ENCODE measurements at places on chromosomes 11 and 22.

DNA sequence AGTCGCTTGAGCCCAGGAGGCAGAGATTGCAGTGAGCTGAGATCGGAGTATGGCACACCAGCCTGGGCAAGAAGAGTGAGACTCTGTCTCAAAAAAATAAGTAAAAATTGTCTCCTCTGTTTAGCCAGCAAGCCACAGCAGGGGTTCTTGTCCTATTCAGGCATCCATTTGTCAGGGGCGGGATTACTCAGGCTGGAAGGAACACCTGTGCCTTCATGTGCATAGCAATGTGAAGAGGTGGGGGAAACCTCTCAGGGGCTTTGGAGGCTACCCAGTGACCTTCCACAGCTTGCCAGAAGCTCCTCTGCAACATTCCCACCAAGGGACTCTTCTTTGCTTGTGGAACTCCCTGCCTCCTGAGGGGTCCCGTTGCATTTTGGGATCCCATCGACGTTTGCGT lies 63.3 kb downstream of the FBLN1 start:
- no peak for DNase-seq

DNA sequence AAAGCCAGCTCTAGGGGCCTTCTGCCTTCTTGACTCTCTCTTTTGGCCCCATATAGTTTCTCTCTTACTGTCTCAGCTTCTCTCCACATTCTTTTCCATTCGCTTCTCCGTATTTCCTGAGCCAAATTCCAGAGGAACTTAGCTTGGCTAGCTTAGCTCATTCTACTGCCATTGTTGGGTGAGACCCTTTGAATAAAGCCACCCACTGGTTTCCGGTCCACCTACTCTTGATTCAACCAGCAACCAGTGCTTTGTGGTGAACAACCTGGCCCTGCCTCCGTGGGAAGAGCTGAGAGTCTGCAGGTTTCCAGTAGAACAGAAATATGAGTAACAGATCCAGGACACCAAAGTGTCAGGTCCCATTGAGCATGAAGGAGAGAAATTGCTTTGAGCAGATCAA lies 81.3 kb upstream of the ARHGAP20 start:
- no peak for DNase-seq

DNA sequence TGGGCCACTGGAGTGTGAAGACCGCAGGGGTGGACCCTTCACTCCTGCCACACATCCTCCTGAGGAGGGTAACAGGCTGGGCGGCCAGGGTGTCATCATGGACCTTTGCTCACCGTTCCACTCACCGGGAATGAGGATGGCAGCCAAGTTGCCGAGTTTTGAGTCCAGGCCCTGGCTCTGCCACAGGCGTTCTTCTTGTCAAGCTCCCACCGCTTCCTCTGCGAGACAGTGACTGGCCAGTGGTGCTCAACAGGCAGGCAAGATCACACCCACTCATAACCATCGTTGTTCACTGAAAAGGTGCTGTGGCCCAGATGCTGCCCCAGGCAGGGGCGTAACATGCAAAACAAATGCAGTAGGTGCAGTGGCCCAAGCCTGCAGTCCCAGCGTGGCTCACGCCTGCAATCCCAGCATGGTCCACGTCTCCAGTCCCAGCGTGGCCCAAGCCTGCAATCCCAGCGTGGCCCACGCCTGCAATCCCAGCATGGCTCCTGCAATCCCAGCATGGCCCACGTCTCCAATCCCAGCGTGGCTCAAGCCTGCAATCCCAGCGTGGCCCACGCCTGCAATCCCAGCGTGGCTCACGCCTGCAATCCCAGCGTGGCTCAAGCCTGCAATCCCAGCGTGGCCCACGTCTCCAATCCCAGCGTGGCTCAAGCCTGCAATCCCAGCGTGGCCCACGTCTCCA lies 5.0 kb upstream of the PANX2 start:
- DNase-seq = no peak

DNA sequence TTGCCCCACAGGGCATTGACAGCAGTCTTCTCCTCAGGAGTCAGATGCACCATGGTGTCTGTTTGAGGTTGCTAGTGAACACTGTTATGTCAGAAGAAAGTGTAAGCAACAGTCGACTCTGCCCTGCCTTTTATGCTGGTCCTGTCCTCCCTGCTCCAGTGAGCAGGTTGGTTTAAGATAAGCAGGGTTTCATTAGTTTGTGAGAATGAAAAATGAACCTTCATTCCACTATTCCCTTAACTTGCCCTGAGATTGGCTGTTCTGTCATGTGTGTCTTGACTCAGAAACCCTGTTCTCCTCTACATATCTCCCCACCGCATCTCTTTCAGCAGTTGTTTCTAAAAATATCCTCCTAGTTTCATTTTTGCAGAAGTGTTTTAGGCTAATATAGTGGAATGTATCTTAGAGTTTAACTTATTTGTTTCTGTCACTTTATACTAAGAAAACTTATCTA lies at the start of gene HBD:
TSS of gene HBD (minus strand) at position 103 of the 454 bp plus-strand sequence. CDS start at position 53, 50 bp downstream.
- DNase-seq = no peak

- DNase-seq = no peak
Measured at GRCh38 chr11:5679811-5680210, 5.1 kb downstream of the TRIM5 start.

GRCh38 chr11:73975479-73975757 lies 7.2 kb downstream of the UCP2 start:
- no peak for DNase-seq

GRCh38 chr11:65215441-65216076 lies 33.8 kb downstream of the CAPN1 start:
- peak; percentile 18 for DNase-seq

DNA sequence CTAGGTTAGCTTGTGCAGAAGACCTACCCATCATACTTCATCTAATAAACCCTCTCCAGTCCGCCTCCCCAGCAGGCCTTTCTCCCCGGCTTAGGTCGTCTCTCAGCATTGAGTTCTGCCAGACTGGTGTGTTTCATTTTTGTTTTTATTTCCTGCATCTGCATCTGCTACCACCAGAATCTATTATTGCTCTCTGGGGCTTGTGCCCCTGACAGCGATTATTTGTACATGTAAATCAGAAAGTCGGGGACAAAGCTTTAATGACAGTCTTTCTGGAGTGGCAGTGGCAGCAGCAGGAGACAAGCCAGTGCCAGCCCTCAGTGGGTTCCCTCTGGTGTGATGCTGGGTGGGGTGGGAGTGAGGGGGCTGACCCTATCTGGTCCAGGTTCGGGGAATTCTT lies 127.5 kb downstream of the PKNOX2 start:
- DNase-seq = no peak

- DNase-seq = no peak
Measured at GRCh38 chr11:122843281-122844141, 5.2 kb downstream of the CRTAM start.

GRCh38 chr11:115462757-115463156 lies 41.5 kb downstream of the CADM1 start:
- no peak for DNase-seq

DNA sequence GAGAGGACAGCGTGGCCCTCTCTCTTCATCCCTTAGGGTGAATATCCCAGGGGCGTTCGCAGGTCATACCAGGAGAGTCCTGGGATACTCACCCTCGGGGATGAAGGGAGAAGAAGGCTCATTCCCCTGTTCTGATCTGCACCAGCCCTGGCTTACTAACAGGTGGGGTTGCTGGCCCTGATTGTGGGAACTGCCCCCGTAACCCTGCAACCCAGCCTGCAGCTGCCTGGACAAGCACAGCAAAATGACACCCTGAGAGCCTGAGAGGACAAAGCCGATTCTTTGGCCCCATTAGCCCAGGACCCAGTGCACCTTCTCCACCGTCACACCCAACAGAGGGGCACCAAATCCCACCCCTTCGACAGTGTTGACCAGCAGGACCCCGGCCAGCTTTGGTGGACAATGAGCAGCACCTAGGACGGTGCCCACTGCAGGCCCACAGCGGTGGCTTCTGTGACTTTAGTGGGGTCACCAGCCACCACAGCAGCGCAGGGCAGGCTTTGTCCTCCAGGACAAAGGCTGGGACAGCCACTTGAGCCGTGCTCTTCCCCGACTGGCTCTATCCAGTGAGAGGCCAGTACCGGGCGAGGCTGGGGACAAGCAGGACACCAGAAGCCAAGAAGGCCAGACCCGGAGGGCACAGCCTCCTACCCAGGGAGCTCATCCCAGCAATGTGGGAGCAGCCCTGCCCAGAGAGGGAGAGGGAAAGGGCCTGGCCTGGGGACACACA lies 98.5 kb upstream of the RTL6 start:
- no peak for DNase-seq

DNA sequence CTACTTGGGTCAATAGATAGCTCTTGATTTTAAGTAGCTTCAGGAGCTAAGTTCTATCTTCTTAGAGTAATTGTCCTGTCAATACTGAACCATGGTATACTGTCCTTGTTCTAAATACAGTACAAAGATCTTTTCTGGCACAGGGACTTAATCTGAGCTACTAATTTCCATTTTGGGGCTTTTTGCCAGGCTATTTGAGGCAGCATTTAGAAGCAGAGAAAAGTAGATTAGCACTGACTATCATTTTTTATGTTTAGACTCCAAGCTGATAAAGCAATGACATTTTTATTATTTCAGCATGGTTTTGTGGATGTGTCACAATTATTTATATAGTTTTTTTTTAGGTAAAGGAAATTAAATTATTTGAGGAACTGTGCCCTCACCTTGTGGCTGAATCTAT lies 163.2 kb downstream of the FAT3 start:
- no peak for DNase-seq

DNA sequence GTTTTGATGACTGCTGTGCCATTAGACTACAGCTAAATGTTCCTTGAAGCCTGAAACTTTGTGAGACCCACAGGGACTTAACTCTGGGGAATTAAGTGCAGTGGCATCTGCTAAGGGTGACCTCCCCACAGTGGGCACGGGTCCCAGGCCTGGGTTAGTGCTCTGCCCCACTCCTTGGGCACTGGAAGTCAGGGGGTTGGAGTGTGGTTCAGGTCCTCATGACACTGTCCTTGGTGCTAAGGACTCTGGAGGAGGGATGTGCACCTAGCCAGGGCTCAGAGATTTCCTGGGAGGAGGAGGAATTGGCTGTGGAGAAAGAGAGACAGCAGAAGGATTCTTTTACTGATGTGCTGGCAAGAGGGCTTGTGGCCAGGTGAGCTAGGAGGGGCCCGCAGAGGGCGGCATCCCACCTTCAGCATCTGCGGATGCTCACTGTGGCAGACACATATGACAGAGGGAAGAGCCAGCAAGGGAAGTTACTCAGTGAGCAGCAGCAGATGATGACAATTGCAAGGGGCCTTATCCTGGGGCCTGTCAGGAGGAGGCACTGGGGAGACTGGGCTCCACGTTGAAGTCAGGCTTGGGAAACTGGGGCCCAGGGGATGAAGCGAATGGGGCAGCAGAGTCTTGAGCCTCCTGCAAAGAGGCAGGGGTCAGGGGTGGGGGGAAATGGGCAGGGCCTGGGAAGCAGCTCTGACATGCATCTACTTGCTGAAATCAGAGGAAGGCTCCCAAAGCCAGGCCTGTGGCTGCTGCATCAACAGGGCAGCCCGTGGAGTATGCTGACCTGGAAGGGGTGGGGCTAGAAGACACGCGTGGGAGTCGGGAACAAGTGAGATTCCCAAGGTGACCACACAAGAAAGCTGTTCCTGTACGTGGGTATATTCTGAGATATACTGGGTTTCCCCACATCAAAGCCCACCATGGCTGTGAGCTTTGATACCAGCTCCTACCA lies 144.0 kb downstream of the MPPED1 start:
- DNase-seq = peak; percentile 8

- DNase-seq = peak; percentile 18
Measured at GRCh38 chr11:55942785-55943392, 6.7 kb upstream of the OR5I1 start.

- no peak for DNase-seq
Measured at GRCh38 chr22:27204817-27205216, 547.4 kb downstream of the MIAT start.

- peak; percentile 15 for DNase-seq
Measured at GRCh38 chr11:38448284-38448683, 1850.2 kb upstream of the RAG2 start.

GRCh38 chr11:45336136-45336535 lies 50.0 kb upstream of the SYT13 start:
- DNase-seq = no peak

- no peak for DNase-seq
Measured at GRCh38 chr22:21030621-21031544, 1.5 kb downstream of the SLC7A4 start.

DNA sequence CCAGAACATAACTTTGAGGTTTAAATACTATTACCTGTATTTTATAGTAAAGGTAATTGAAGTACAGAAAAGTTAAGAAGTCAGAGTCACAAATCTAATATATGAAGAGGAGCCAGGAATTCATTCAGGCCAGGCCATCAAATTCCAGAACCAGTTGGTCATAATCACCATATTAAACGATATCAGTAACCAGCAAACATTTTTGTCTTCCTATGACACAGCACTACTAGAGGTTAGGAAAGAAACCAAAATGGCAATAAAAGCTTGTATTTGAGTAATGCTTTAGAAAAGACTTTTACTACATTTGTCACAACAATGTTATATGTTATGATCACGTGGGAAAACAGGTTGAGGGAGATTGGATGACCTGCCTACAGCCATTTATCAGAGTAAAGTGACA lies 62.2 kb downstream of the DKK3 start:
- DNase-seq = no peak

DNA sequence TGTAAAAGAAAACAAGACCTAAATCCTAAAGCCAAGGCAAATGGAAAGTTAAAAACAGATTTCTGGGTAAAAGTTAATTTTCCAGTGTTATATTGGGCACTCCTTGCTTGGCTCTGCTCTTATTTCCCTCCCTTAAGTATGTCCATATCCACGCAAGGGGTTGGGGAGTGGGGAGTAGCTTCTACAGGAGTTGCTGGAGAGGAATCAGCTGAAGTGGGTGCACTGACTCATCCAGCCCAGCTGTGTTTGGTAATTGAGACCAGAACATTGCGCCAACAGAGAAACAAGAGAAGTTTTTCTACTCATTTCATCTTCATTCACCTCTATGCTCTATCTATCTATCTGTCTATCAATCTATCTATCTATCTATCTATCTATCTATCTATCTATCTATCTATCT lies 298.4 kb upstream of the PDGFD start:
- DNase-seq = no peak

GRCh38 chr11:72553706-72554105 lies 119.4 kb upstream of the CLPB start:
- peak; percentile 52 for DNase-seq

DNA sequence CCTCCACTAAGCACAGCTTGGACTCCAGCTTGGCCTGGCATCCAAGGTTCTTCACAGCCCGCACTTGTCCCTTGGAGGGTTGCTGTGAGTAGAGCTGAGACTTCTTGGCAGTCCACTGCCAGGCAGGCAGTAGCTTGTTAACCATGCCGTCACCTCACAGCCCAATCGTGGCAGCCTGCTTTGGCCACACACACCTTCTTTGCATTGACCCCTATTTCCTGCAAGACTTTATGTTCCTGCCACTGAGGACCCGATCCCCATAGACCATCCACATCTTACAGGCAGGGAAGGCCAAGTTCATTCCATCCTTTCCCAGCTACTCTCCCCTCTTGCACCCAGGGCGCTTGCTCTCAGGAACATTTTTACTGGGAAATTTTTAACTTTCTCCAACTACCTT lies 2.5 kb upstream of the PYGM start:
- peak; percentile 32 for DNase-seq

DNA sequence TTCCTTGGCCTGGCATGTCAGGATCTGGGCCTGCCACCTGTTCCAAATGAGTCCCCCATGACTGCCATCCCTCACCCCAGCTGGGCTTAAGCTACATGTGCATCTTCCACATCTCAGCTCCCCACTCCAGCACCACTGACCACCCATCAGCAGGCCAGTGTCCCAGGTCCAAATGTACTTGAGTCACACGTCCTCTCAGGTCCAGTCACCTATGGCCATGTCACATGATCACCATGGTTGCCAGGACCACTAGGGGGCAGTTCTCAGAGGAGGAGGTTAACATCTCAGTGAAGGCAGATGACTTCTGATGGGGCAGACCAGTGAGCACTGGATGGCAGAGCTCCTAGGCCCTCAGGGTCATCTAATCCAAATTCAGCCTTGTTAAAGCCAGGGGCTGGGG lies 41.9 kb upstream of the WNT11 start:
- no peak for DNase-seq
